Stimulated activated CD4-positive, alpha-beta T cell treated with anti-CD3 and anti-CD28 coated beads, TNF-alpha, amount 100 ng/mL, for 1 hour (primary cell): ENCODE measurements at places on chromosomes 5 and 9.

DNA sequence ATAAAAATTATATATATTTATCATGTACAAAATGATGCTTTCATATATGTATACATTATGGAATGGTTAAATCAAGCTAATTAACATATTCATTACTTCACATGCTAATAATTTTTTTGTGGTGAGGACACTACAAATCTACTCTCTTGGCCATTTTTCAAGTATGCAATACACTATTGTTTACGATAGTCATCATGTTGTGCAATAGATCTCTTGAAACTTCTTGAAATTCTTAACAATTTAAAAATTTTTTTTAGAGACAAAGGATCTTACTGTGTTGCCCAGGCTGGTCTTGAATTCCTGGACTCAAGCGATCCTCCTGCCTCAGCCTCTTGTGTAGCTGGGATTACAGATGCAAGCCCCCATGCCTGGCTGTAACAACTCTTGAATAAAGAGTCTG lies 45.2 kb upstream of the SHOC1 start:
- no peak for DNase-seq

DNA sequence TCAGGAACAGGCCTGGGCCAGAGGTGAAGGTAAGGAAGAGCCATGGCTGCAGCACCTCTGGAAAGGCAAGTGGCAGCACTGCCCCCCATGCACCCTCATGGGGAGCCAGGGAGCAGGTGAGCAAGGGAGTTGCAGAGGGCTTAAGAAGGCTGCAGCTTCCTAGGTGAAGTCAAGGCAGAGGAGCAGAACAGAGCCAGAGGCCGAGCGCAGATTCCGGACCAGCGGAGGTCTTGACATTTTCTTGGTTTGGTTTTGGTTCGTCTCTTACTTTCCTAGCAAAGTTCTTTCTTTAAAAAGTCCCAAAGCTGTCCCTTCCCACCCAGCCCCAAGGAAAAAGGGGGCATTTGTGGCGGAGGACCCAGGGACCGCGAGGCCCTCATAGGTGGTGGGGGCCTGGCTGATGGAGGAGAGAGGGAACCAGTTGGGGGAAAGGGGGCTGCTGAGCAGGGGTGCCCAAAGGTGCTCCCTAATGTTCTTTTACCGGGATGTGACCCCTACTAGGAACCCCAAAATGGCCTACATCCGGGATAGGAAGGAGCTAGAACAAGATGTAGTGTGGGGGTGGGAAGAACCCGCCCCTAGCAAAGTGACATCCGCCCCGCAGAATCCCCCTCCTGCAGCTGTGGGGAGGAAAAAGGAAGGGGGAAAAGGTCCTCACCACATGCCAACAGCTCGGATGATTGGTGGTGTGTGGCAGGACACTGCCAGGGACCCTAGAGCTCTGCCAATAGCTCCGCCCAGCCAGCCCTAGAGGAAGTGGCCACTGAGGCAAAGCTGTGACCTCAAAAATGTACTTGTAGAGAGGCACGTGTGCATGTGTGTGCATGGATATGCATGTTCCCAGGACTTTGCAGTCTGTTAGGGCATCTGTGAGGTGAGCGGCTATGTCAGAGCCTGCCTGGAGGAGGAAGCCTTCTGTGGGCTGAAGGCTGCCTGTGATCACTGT lies 914 bp upstream of the CD72 start:
- no peak for DNase-seq

DNA sequence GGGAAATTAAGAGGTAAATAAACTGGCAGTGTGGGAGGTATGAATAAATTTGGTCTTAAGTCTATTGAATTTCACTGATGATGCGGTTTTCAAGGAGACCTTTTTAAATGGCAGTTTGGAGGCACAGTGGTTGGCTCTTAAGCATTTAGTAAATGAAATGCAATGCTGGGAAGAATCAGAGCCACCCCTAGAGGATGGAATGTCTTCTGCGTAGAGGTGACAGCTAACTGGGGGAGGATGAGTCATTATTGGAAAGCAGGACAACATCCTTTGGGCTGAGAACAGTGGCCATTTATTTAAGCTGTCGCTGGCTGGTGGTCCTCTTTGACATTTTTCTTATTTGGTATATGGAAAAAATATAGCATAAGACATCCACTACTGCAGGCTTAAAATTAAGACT lies 163.2 kb downstream of the SH3GL2 start:
- DNase-seq = no peak

DNA sequence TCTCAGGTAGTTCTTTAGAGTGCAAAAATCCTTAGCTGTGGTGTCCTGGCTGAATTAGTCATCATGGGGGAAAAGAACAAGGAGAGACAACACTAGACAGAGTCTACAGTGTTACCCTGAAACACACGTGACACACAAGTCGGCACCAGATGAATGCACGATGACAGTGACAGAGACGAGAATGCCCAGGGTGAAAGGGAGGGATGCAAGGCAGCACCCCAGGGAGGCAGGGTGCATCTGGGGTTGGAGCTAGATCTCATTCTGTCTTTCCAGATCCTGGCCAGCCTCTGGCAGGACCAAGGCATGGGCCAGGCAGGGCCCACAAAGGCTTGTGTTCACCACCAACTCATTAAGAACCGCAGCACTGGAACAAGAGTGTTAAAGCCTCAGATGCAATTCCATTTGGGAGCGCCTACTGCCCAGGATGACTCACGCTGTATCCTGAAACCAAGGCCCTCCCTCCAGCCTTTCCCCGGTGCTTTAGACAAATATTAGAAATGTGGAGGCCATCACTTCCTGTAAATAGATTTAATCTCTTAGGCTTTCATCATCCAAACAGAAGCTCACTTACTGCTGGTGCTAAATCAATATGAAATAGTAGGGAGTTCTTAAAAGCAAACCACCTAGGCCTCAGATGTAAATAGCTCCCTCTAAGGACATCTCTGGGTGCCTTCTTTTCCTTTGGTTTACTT lies 56.1 kb downstream of the IRX2 start:
- no peak for DNase-seq
